Astrocyte (in vitro differentiated cells and primary cell): ENCODE measurements at places on chromosomes 13 and 19. TPM values are rescaled to one million over a fixed set of nuclear protein-coding genes. Genes with fewer than 3 reads are reported as not detected.

Gene ZNF682
- total RNA-seq, result 6.2 TPM in 2 replicates

Gene ZNF763
- not detected in 2 replicates for total RNA-seq

Gene PCSK4
- 2.7 and 3.9 TPM in 2 replicates for total RNA-seq

Gene GARIN5B
- total RNA-seq, result 0.10 and 0.20 TPM in 2 replicates

- no peaks in the 10 kb centered on the region for H3K27me3 ChIP-seq
- peaks cover 45% of the 10 kb centered on the region for H3K4me1 ChIP-seq
- H3K36me3 ChIP-seq, result no peaks in the 10 kb centered on the region
- no peak overlapping the region for H3K27ac ChIP-seq
Measured at GRCh38 chr19:15293781-15294491, 38.4 kb downstream of the BRD4 start.

- no peak overlapping the region for H3K27ac ChIP-seq
- H3K4me1 ChIP-seq, result peaks cover 66% of the 10 kb centered on the region
- no peak overlapping the region for H3K4me3 ChIP-seq
- no peak for DNase-seq
Measured at GRCh38 chr19:13058951-13059660, 43.6 kb downstream of the LYL1 start.

DNA sequence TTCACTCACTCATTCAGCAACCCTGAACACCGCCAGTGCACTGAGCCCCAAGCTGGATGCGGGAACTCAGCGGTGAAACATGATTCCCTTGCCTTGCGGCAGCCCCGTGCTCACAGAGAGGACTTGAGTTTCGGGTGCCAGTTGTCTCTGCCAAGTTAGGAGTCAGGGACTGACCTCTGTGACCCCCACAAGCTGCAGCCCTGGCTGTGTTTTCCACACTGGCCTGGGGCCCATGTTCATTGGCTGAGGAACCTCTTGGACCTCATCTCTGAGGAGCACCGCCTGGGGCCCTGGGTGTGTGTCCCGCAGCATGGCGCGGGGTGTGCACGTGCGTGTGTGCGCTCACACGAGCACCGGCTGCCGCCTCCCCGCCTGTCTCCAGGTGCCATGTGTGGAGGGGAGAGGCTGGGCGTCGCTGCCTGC lies 31.0 kb downstream of the CAPN12 start:
- no peak overlapping the region for H3K4me3 ChIP-seq
- no peak for DNase-seq
- no peaks in the 10 kb centered on the region for H3K27me3 ChIP-seq
- H3K27ac ChIP-seq, result no peak overlapping the region
- H3K4me1 ChIP-seq, result peaks cover 35% of the 10 kb centered on the region

GRCh38 chr19:2888731-2889224 lies 11.9 kb upstream of the ZNF57 start:
- no peak overlapping the region for H3K4me3 ChIP-seq
- H3K27me3 ChIP-seq, result no peaks in the 10 kb centered on the region
- no peaks in the 10 kb centered on the region for H3K4me1 ChIP-seq
- no peak overlapping the region for H3K27ac ChIP-seq

GRCh38 chr19:49555600-49556411 lies 24.6 kb downstream of the NOSIP start:
- no peaks in the 10 kb centered on the region for H3K27me3 ChIP-seq
- DNase-seq, result no peak
- no peak overlapping the region for H3K4me3 ChIP-seq
- H3K27ac ChIP-seq, result no peak overlapping the region
- H3K4me1 ChIP-seq, result peaks cover 12% of the 10 kb centered on the region

DNA sequence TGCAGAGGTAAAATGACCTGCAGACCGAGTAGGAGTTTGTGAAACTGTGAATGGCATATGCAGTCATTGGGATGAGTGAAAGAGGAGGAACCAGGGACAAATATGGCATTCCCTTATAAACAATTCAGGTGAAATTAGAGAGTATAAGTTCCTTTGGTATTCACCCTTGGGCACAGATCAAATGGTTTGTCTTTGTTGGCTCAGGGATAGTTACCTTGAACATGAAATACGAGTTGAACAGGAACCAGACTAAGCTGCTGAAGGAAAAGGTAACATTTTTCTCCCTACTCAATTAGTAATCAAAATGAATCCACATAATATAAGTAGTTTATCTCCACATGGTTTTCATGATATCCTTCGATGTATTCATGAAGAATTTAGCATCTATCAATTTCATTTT lies 50.5 kb downstream of the SLITRK1 start:
- H3K36me3 ChIP-seq, result no peaks in the 10 kb centered on the region
- DNase-seq, result no peak
- H3K4me3 ChIP-seq, result no peak overlapping the region
- H3K27ac ChIP-seq, result no peak overlapping the region
- no peaks in the 10 kb centered on the region for H3K4me1 ChIP-seq

- peaks cover 29% of the 10 kb centered on the region for H3K4me1 ChIP-seq
- no peaks in the 10 kb centered on the region for H3K27me3 ChIP-seq
- H3K4me3 ChIP-seq, result no peak overlapping the region
- no peak for DNase-seq
- no peak overlapping the region for H3K27ac ChIP-seq
Measured at GRCh38 chr13:113488283-113488682, 2.2 kb downstream of the DCUN1D2 start.

- DNase-seq, result no peak
- no peak overlapping the region for H3K27ac ChIP-seq
- H3K4me1 ChIP-seq, result peaks cover 11% of the 10 kb centered on the region
- no peak overlapping the region for H3K4me3 ChIP-seq
Measured at GRCh38 chr13:98284679-98285078, 107.6 kb upstream of the RNF113B start.
